ENCODE measurements at places on chromosomes 12 and 14.

DNA sequence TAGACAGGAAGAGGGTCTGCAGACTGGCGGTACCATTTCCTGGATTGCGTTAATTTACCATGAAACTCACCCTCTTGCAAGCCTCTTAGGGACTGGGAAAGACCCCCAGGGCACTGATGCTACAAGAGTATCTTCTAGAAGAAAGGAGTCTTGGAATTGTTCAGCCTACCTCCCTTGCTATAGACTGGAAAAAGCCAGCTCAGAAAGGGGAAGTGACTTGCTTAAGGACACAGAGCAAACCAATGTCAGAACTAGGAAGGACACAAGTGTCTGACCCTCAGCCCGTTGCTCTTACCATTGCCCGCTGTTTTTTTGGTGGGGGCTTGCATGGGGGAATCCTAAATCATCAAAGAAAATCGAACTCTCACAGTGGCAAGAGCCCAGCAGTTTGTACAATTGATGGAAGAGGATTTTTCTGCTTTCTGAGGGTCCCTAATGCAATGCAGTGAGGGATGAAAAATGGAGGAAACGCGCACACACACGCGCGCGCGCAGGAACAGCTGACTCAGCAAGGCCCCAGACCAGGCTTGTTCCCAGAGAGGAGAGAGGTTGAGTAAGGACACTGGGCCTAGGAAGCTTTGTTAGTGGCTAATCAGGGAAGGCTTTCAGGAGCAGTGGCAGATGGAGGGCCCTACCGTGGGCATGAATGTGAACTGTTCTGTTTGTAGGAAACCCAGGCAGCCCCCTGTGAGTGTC, 50.9 kb downstream of the RIN3 start:
- DNase-seq: no peak

- DNase-seq: peak; percentile 4
Observed at GRCh38 chr14:96424109-96424989, 32.4 kb downstream of the AK7 start.

DNA sequence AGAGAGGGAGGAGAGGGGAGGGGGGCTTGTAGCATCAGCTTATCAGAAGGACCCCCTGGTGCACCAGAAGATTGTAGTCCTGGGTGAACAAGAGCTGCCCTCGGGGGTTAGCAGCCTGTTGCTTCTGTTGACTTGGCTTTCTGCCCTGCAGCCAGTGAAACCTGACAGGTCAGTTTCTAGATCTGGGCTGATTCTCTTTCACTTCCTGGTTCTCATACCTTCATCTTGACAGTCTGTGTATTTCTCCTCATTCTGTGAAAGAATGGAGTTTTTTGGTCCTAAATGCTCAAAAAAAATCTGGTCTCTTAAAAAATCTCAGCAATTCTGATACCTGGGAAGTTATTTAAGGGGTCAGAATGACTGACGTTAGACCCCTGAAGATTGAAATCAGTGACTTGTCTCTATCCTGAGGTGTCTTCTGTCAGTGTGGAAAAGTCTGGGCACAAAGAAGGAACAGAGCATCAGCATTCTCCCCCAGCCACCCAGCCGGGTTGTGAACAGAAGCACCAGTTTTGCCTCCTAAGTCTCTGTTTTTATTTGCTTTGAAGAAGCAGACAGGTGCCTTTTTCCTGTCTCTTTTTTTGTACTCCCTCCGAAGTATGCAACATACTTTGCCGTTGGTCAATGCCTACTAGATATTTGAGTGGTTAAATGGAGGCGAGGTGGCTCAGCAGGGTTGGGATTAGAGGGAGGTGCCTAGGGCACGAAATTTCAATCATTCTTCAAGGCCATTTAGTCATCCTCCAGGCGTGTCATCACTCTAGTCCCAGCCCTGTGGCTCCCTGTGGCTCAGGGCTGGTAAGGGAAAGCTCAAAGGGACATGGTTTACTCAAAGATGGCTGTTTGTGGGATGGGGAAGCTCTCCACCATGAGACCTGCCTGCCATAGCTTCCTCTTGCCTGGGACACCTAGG, 24.0 kb downstream of the TTC9 start:
- DNase-seq: no peak

DNA sequence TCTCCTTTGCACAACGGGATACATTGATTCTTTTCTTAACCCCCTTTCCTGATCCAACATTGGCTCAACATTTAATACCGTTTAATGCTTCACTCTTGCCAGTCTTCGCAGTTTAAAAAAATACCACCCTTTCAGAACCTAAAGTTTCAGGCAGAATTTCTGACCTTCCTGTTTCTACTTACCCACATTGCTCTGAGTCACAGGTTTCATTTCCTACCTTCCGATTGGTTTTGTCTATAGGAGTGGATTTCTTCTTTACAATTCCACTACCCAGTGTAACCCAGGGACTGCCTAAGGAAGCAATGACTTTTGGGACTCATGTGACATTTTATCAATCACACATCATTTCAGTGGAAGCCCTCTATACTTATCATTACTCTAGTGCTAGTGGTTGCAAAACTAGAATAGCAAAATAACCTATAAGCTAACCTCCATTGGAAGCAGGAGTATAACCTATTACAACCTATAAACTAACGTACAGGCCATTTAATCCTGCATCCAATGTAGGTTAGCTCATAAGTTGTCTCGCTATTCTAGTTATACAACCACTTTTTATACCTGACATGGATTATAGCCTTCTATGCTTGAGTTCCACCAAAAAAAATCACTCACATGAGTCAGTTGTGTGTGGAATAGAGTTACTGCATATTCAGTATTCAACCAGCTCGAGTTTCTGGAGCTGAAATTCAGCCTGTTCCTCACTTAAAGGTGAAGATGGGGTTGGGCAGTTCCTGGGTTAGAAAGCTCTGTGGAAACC, 64.9 kb upstream of the KITLG start:
- DNase-seq: no peak

- DNase-seq: peak; percentile 61
Observed at GRCh38 chr12:57740656-57741412, 2.3 kb upstream of the AGAP2 start.

DNA sequence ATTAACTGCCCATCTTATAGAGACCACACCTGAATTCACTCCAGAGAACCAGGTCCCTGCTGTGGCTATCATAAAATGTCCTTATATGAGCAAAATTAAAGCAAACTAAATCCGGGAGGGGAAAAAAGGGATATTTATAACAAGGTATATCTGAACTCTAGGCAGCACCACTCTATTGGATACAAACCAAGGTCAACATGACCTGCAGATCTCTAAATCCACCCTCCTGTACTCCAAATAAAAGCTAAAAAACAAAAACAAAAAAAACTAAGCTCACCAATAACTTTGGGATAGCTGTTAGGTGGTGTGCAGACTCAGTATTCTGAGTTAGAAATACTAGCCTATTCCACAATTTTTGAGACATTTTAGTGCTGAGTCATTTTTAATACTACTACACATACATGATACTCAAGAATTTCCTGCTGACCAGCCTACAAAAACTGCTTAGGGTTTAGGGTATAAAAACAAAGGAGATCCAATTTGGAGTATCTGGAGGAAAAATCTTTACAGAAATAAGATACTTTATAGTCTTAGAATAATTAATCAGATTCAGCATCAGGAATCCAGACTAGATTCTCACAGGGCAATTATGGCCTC, 46.6 kb upstream of the LTBP2 start:
- no peak for DNase-seq

DNA sequence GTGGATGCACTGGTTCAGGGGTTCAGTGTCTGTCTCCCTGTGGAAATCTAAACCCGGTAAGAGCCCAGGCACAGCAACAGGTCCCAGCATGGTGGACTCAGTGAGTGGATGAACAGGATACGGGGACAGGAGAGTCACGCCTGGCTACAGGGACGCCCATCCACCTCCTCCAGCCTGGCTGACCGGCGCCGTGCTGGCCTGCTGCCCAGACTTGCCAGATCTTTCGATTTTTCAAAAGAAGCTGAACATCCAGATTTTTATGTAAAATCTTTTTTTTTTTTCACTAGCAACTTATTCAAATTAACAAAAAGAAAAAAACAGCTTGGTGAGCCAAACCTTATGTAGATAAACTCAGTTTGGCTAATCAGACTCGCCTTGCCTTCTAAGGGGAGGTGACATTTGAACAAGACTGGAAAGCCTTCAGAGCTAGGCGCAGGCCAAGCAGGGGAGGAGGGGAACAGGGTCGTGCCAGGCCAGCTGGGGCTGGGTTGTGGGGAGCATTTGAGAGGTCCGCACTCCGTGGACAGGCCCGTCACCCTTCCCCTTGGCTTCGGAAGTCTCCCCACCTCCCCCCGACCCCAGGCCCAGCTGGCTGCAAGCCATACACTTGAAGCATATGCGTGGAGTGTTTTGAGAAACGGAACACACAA, 87.8 kb upstream of the NCOR2 start:
- no peak for DNase-seq

DNA sequence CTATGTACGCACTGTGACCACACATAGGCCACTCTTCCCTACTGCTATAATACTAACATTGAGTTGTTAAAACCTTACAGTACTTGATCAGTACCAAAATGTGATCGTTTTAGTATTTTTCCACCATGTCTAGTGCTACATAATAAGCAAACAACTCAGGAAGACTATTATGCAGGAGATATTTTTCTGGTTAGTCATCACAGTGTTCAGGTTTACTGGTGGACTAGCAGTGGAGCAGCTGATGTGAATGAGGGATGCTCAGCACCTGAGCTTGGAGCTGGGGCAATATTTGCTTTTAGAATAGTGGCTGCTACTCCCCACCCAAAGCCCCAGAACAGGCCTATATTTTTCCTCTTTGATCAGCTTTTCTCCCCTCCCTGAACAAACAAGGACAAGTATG, 513.1 kb downstream of the KCNH5 start:
- no peak for DNase-seq

DNA sequence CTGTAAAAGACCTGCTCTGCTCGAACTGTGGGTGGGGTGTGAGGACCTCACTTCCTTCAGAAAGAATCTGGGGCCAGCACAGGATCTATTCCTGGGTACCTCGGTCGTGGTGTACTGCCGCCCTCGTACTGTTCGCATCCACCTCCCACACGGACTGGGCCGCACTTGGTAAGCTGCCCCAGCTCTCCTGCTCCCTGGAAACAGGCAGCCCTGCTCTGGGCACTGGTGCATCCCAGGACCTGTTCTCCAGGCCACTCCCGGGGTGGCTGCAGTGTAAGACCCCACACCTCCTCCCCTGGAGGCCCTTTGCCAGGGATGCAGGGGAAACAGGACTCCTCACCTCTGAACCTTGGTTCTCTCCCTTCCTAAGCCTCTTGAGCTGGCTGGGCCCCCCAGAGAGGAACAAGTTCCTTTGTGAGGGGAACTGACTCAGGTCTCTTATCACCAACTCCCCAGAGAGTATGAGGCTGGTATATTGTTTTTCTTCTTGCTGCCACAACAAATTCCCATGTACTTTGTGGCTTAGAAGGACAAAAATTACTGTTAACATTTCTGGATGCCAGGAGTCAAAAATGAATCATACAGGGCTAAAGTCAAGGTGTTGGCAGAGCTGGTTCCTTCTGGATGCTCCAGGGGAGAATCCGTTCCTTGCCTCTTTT, 276.5 kb downstream of the NUAK1 start:
- DNase-seq: no peak

GRCh38 chr14:90281261-90281660, 24.9 kb downstream of the PSMC1 start:
- DNase-seq: no peak

- no peak for DNase-seq
Observed at GRCh38 chr12:53677016-53677799, 1.3 kb upstream of the ATP5MC2 start.

- no peak for DNase-seq
Observed at GRCh38 chr14:34120185-34120977, 169.5 kb upstream of the EGLN3 start.

GRCh38 chr14:56216626-56217379, 98.6 kb downstream of the PELI2 start:
- DNase-seq: no peak

DNA sequence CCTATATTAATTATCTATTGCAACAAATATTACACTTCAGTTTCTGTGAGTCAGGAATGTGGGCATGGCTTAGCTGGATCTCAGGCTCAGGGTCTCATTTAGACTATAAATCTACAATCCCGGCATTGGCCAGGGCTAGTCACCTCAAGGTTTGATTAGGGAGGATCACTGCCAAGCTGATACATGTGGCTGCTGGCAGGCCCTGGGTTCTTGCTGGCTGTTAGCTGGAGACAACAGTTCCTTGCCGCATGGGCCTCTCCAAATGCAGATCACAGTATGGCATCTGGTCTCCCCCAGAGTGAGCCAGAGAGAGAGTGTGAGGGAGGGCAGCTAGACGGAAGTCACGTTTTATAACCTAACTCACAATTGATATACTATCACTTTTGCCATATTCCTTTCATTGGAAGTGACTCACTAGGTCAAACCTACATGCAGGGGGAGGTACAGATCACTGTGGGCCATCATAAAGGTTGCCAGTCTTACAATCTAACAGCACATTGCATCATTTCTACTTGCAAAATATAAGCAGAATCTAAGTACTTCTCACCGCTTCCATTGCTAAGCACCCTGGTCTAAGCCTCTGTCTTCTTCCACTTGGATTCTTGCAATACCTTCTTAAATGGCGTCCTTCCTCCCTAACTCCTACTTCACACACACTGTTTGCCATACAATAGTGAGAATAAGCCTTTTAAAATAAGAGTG, 174.0 kb upstream of the ARHGAP5 start:
- no peak for DNase-seq

GRCh38 chr12:89472508-89472907, 52.1 kb downstream of the GALNT4 start:
- no peak for DNase-seq

- no peak for DNase-seq
Observed at GRCh38 chr12:21169878-21170472, 39.0 kb downstream of the SLCO1B1 start.

GRCh38 chr12:3152011-3152511, 74.9 kb downstream of the TSPAN9 start:
- DNase-seq: no peak

DNA sequence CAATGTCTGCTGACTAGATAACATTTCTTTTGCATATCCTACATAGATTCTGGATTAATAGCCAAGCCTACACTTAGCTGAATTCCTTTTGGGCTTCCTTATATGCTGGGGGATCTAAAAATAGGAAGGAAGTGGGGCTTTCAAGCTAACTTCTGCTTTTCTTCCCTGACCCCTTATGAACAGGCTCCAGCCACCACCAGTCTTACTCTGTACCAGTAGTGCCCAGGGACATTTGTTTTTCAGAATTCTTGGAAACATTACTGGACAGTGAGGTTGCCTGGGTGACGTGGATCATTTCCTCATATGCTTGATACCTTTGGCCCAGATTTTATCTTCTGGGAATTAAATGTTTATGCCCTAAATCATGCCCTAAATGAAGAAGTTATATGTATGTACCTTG, 55.9 kb upstream of the SRRM4 start:
- DNase-seq: no peak

All from stimulated activated CD4-positive, alpha-beta T cell treated with anti-CD3 and anti-CD28 coated beads, Interleukin-4, amount 100 ng/mL, for 1 hour (primary cell).